ENCODE measurements at places on chromosomes 3 and 15. TPM values are rescaled to one million over a fixed set of nuclear protein-coding genes. Genes with fewer than 3 reads are reported as not detected.

The TEX55 gene
- total RNA-seq: not detected

The LAMB2 gene
- 824 TPM for total RNA-seq

The MYZAP gene
- 764 TPM for total RNA-seq

The PLA2G4F gene
- 3.0 TPM for total RNA-seq

The INAFM2 gene
- 72.8 TPM for total RNA-seq

The ITIH4 gene
- total RNA-seq: 5.5 TPM

The POLQ gene
- 0.68 TPM for total RNA-seq

The UQCC5 gene
- total RNA-seq: 62.3 TPM

The NPAP1 gene
- 0.03 TPM for total RNA-seq

The FAM227B gene
- 12.4 TPM for total RNA-seq

The LRTM1 gene
- total RNA-seq: not detected

The MASP1 gene
- 29.9 TPM for total RNA-seq

The SERINC4 gene
- total RNA-seq: 0.12 TPM

The GOLGA8R gene
- 6.0 TPM for total RNA-seq

The ADAMTSL3 gene
- 50.2 TPM for total RNA-seq

The SEMA3F gene
- total RNA-seq: 7.3 TPM

The ANKRD63 gene
- 0.42 TPM for total RNA-seq

The FXR1 gene
- total RNA-seq: 178 TPM

The MESP1 gene
- total RNA-seq: 3.4 TPM

- DNase-seq: no peak
These were observed 14.6 kb downstream of the SCG5 start for GRCh38 chr15:32656091-32656490.

DNA sequence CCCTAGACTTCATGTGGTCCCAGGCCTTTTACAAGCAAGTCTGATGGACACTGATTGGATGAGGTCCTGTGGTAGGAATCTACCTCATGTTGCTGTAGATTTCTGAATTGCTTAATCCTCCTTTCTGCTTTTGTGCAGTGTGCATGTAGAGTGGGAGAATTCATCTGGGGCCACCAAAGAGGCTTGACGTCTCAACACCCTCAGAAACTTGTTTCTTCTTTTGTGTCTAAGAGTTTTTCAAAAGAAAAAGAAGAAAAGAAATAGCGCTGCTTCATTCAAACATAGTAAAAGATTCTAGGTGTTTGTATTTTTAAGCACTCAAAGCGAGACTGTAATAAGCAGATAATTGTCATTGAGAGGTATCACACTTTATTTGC is 46.2 kb downstream of the NR1D2 start:
- no peak for DNase-seq

- no peak for DNase-seq
These were observed 1.4 kb downstream of the CD200R1 start for GRCh38 chr3:112973325-112974177.

- no peak for DNase-seq
These were observed 700 bp downstream of the MKRN2 start for GRCh38 chr3:12557473-12558100.

GRCh38 chr3:184338511-184338945 is 1.1 kb downstream of the FAM131A start:
- peak; percentile 96 for DNase-seq

GRCh38 chr3:46213201-46213600 is 5.1 kb upstream of the CCR1 start:
- no peak for DNase-seq

- no peak for DNase-seq
These were observed 106.7 kb downstream of the MYO5A start for GRCh38 chr15:52422001-52422400.

- no peak for DNase-seq
These were observed 116.4 kb upstream of the HES1 start for GRCh38 chr3:194019398-194020165.

DNA sequence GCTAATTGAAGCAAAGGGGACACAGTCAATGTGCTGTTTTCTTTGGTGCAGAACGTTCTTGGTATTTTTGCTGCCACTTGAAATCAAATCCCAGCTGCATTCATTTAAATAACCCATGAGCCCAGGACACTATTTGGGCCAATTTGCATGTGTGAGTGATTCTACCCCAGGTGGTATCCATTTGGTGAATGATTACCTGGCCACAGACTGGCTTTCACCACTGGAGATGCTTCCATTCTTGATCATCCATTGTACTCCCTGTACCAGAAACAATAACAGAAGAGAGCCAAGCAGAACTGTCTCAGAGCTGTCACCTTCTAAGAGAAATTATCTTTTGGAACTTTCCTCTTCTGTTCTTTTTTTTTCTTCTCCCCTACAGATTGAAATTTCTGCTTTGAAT is 139.7 kb upstream of the RARB start:
- DNase-seq: no peak

GRCh38 chr3:52238761-52239701 is at the start of gene TWF2:
Gene TWF2 (minus strand): TSS chr3:52239158. CDS start chr3:52239016, 142 bp downstream.
- DNase-seq: peak; percentile 94

DNA sequence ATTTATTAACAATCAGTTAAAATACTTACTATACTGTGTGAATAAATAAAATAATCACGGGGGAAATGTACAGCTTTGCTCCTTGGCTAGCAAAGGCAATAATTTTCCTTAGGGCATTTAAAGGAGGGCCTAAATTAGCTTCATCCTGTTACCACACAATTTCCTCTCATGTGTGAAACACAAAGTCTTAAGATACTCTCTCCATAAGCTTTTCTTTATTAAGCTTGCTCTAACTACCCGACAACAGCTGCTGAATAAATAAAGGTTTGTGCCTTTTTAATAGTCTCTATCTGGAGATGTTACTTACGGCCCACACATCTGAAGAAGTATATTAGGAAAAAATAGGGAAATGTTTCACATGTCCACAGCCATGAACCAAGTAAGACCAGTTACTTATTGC is 29.7 kb downstream of the ZNF106 start:
- DNase-seq: no peak

GRCh38 chr3:52415800-52416199 is 29.1 kb downstream of the SEMA3G start:
- DNase-seq: no peak

DNA sequence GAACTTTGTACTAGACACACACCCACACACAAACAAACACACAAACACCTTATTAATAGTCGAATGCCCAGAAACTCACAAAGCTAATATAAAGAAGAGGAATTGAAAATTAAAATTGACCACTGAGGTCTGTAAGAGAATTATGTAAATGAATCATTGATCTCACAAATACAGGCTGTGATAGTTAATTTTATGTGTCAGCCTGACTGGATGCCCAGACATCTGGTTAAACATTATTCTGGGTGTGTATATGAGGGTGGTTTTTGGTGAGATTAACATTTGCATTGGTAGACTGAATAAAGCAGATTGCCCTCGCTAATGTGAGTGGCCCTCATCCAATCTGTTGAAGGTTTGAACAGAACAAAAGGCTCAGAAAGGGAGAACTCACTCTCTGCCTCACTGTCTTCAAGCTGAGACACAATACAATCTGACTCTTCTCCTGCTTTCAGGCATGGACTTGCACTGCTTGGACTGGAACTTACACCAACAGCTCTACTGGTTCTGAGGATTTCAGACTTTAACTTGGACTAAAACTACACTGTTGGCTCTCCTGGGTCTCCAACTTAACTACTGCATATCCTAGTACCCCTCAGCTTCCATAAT is 199.4 kb upstream of the TTC14 start:
- no peak for DNase-seq

- DNase-seq: no peak
These were observed 10.5 kb upstream of the SLC28A1 start for GRCh38 chr15:84873997-84874396.

DNA sequence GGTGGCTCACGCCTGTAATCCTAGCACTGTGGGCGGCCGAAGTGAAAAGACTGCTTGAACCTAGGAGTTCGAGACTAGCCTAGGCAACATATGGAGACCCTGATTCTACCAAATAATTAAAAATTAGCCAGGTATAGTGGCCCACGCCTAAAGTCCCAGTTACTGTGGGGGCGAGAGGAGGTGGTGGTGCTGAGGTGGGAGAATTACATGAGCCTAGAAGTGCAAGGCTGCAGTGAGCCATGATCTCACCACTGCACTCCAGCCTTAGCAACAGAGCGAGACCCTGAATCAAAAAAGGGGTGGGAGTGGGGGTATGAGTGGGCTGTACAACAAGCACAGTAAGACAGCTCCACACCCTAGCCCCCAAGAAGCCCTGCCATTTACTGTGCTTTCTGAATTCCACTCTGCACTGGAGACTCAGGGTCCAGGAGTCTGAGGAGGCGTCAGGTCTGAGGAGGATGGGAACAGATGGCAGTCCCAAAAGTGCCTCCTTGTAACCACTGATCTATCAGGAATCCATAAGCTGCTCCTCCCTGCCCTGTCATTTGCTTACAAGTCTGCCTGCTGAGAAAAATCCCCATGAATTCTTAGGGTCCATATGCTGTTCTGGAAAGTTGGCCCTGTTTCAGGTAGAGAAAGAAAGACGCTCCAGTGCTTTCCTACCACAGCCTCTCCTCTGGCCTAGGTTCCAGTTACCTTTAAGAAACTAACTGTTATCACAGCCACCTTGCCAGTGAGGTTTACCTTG is 171.1 kb downstream of the MAGI1 start:
- DNase-seq: no peak

GRCh38 chr3:171248426-171249111 is 211.6 kb downstream of the TNIK start:
- no peak for DNase-seq

- DNase-seq: no peak
These were observed 288.6 kb downstream of the CLSTN2 start for GRCh38 chr3:140223631-140224030.

DNA sequence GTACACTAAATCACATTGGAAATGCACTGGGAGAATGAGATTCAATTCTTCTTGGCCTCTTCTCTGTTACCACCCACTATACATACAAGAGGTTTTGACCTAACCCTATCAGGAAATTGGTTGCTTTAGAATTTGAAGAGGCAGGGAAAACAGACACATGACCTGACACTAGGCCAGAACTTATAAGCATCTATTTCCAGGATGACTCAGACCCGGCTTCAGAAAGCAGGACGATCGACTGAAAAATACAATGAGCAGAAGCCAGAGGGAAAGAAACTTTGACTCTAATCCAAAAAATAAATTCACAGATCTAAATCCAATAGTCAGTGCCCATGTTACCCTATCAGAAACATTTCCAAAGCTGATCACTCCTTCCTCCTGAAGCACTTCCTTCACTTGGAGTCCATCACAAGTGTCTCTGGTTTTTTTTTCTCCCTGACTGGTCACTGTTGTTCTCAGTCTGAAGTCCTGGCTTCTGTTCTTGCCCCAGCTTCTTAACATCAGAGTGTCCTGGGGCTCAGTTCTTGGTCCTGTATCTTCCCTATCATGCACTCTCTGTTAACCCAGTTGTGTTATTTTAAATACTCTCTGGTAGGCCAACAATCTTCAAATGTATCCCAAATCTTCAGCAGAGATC is 133.6 kb downstream of the P2RY1 start:
- DNase-seq: no peak

DNA sequence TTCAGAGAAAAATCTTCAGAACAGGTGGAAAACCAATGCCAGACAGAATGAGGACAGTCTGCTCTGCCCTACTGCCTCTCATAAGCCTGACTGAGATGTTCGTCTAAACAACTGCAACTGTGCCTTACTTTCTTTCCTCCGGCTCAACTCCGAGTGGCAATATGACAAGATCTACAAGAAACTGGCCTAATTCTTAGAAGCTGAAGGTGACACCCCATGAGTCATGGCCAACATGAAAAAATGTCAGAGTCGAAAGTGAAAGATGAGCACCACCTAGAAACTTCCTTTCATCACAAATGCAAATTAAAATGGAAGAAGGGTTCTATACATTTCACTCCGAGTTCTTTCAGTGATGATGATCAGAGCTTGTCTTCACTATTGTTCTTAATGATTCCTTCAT is 12.9 kb downstream of the PCYT1A start:
- no peak for DNase-seq

DNA sequence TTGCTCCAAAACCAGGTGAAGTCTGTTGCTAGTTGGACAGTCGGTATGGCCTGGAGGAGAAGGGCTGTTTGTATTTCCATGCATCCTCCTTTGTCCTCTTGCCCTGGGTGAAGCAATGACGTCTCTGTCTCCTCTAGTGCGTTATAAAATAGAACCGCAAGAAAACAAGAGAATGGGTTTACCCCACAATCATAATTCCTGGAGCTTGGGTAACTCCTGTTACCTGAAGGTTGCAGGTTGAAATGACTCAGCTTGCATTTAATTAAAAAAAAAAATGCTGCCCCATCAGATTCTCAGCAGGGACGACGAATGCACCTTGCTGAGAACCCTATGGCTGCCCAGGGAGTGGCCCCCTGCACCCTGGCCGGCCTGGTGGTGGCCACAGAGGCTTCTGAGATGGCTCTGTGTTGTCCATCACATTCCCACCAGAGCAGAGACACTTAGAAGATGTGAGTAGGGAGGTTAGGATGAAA is 228.2 kb upstream of the BHLHE40 start:
- no peak for DNase-seq

DNA sequence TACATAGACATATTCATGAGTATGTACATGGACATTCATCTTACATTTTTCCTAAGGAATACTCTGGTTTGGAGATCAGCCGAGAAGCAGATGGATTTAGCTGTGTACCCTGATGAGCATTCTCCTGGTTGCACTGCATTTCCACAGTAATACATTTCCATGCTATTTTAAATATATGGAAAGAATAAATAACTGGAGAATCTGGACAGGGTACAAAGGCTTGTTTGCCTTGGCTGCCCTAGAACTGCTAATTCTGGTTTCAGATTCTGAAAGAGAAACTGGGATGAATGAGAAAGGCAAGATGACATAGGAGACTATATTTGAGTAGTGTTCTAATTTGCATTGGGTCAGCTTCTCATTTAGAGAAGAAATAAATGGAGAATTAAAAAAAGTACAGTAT is 190.8 kb upstream of the FAM3D start:
- no peak for DNase-seq

GRCh38 chr3:185134509-185134908 is 18.4 kb downstream of the C3orf70 start:
- no peak for DNase-seq

- no peak for DNase-seq
These were observed 917.0 kb downstream of the TUSC7 start for GRCh38 chr3:117626577-117626976.

DNA sequence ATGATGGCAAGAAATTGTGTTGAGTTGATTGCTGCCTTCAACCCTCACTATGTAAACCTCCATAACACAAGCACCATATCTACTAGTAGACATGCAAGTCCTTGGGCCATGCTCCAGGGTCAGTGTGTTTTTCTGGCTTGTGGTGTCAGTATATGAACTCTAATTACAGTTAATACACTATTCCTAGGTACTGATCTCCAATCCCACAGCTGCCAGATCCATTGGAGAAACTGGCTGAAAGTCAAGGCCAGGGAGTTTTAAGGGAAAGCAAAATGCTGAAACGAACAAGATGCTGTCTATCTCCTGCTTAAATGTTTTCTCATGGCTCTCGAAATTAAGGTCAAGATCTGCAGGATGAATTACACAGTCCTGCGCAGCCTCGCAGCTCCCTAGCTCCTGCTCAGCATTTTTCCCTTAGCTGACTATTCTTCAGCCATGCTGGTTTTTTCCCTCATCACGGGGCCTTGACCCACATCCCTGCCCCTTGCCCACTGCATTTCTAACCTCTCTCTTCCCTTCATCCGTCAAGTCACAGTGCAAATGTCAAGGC is 425.0 kb upstream of the ADAMTS9 start:
- no peak for DNase-seq

- DNase-seq: peak; percentile 7
These were observed 2.2 kb downstream of the MYL3 start for GRCh38 chr3:46860810-46861604.

- no peak for DNase-seq
These were observed 30.3 kb downstream of the RAP2B start for GRCh38 chr3:153192327-153192726.
